Stimulated activated CD8-positive, alpha-beta memory T cell treated with anti-CD3 and anti-CD28 coated beads, Interleukin-15, amount 100 ng/mL, for 1 hour (primary cell): ENCODE measurements at places on chromosomes 3 and 15.

GRCh38 chr15:73338058-73338457 lies 30.7 kb downstream of the HCN4 start:
- DNase-seq, result no peak

- no peak for DNase-seq
Observed at GRCh38 chr3:126558336-126559071, at the start of gene C3orf22. Gene C3orf22 (minus strand): TSS chr3:126558932. CDS start chr3:126553390, 5,542 bp downstream.

DNA sequence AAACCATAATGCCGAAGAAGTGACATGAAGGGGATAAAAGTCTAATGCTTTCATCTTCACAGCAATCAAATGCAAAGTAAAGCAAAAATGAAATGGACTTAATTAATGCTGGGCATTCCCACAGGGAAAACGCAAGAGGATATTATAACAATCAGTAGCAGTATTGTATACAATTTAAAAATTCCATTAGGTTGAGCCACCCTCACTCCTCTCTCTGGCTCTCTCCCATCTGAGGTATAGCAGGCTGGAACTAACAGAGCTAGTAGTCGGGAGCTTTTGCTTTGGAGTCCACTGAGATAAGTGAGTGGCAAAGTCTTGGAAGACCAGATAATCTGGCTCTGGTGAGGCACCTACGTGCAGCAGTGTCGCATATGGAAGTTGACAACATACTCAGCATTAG lies 33.9 kb downstream of the DET1 start:
- no peak for DNase-seq

DNA sequence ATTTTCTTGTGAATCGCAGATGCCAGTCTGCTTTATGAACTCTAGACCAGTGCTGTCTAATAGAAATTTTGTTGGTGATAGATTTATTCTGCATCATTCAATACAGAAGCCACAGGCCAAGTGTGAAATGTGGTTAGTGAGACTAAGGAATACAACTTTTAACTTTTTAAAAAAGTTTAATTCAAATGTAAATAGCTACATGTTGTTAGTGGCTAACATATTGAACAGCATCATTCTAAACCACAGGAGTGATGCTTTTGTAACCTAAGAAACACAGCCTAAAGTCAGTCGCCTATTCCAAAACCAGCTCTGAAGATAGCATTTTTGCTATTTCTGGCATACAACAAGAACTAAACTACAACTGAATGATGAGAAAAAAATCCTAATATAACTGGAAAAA lies 164.8 kb upstream of the CBLB start:
- no peak for DNase-seq

- no peak for DNase-seq
Observed at GRCh38 chr15:90860942-90861675, 7.3 kb upstream of the FURIN start.

GRCh38 chr3:182979103-182979673 lies 1.1 kb downstream of the DCUN1D1 start:
- DNase-seq, result no peak

DNA sequence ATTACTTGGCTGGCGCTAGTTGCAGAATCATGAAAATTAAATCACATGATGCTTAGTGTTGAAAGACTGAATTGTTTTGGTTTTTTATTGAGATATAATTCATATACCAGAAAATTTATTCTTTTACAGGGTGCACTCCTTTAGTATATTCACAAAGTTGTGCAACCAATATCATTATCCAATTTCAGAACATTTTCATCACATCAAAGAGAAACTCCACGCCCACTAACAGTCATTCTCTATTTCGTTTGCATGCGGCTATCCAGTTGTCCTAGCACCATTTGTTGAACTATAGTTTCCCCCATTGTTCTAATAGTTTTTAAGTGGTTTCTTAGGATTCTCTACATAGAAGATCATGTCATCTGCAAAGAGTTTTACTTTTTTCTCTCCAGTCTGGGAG lies 3.7 kb downstream of the EHD4 start:
- DNase-seq, result no peak

- no peak for DNase-seq
Observed at GRCh38 chr15:67736810-67737209, 88.5 kb upstream of the SKOR1 start.

DNA sequence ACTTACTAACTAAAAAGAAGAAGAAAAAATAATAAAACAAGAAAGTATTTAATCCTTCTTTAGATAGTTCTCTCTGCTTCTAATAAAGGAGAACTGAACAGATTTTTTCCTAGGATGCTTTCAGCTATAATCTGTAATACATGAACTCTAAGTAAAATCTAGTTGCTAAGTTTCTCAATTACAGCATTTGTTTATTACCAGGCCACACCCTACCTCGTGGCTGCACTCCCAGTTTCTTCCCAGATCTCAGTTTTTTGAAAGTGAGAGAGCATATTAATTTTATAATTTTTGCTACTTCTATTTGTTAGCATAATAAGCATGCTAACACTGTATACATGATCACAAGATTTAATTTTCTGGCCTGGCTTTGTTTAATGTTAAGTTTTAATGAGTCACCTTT lies 258.3 kb downstream of the IL5RA start:
- no peak for DNase-seq

DNA sequence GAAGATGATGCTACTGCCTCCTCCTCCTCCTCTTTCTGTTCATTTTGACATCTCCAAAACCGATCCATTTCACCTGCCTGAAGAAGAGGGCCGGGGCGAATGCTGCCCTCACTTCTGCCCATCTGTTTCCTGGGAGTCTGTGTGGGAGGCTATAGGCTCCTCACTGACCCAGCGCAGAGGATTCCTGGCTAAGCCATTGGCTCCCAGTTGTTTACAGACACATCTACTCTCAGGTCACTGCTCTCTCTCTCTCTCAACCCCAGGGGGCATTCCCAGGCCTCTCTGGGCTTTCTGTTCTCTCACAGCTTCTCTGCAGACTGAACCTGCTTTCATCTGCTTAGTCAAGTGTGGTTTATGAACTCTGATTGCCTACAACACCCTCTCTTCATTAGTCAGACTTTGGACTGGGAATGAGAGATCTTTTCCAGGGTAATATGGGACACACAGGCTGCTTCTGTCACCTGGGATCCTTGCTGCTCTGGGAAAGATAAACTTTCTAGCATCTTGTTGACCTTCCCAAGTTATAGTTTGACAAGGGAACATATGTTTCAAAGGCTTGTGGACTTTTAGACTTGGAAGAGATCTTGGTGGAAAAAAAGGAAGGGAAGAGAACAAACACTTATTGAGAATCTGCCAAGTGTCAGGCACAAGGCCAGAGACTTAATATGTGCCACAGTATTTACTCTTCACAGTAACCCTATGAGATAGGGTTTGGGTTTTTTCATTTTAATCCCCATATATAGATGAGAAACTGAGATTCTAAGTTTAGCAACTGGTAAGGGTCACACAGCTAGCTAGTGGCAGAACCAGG lies 30.2 kb upstream of the USP3 start:
- DNase-seq, result no peak

DNA sequence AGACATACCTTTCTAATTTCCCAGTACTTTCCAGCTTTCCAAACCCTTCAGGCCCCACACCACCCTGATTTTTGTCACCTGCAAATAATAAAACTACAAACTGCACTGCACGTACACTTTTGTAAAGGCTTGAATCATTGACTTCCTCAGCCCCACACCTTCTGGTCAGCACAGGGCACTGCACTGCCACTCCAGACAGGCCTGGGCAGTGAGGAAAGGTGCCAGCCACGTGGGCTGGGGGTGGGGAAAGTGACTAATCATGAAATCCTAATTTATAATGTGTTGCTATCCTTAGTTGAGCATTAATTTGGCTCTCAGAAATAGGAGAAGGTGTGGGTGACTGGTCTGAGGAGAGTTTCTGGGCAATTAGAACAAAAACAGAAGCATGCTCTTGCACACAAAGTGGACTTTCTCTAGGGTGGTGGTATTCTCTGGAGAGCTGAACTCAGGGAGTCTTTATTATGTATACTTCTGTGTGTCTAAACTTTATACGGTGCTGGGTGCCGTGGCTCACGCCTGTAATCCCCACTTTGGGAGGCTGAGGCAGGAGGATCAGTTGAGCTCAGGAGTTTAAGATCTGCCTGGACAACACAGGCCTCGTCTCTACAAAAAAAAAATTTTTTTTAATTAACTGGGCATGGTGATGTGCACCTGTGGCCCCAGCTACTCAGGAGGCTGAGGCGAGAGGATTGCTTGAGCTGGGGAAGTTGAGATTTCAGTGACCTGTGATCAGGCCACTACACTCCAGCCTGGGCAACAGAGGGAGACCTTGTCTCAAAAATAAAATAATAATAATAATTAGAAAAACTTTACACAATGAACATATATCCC lies 58.2 kb upstream of the FLNB start:
- DNase-seq, result no peak

DNA sequence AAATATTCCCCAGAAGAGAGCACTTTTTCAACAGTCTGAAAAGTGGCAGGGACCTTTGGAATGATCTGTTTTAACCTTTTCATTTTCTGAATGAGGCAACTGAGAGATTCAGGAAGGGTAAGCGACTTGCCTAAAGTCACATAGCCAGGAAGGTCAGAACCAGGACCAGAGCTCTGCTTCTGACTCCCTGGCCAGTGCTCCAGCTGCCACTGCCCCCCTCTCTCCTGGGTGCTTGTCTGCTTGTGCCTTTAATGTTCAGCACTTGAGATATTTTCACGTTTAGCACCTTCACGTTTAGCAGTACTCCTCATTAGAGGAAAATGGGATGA lies 68.3 kb downstream of the SMAD3 start:
- no peak for DNase-seq
